ENCODE measurements at places on chromosomes 3 and 15.

GRCh38 chr15:60391722-60392315, 6.0 kb downstream of the ANXA2 start:
- DNase-seq: no peak

DNA sequence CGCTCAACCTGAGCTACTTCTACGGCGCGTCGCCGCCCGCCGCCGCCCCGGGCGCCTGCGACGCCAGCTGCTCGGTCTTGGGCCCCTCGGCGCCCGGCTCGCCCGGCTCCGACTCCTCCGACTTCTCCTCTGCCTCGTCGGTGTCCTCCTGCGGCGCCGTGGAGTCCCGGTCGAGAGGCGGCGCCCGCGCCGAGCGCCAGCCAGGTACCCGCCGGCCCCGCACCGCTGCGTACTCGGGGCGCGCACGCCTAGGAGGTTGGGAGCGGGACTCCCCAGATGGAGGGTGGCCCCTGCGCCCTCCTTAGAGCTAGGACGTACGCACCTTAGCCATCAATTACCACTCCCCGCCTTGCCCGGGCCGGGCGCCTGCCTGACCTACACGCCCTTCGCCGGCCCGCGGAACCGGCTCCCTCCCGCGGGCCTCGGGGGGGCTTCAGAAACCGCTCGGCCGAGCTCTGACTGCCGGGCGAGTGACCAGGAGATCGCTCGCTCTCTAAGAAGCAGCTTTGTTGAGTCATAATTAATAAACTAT, 466 bp downstream of the NFKBIZ start:
- DNase-seq: peak; percentile 19

DNA sequence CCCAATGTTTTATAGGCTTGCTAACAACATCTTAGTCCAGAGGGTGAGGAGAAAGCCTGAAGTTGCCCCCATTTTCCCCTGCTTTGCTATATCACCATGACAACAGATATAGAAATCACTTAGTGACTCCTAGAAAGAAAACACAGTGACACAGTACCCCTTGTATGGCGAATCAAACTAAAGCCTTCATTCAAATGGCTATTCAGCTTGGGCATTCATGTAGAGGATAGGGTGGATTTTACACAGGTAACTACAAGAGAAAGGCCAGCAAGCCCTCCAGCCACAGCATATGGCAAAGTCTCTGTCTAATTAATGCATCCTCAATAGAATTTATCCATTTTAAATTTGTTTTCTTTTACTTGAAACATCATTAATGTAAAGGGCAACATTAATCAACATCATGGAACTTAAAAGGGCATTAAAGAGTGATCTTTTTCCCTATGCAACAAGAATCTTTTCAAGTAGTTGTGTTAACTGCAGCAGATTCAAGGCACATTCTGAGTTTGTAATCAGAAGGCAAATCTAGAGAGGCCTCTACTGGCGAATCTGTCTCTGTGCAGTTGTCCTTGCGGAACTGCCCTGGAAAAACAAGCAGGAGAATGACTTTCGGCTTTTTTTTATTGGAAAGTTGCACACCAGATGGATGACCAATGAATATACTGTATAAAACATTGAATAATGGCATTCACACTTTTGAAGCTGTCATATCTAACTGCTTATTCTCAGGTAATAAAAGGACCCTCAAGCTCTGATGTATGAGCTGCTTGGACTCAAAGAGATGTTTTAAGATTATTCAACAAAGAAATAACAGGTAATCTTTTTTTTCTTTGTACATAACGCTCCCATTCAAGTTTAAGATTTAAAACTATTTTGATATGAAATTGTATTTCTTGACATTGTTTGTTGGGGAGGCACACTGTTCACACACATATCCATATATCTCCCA, 621.7 kb upstream of the AGTR1 start:
- DNase-seq: no peak

GRCh38 chr3:66748175-66748876, 247.5 kb upstream of the LRIG1 start:
- no peak for DNase-seq

Data from activated CD4-positive, CD25-positive, alpha-beta regulatory T cell treated with anti-CD3 and anti-CD28 coated beads, Interleukin-2, amount 50 U/mL, for 16 hours (primary cell).